ENCODE measurements at places on chromosomes 5 and 9. TPM values are rescaled to one million over a fixed set of nuclear protein-coding genes. Genes with fewer than 3 reads are reported as not detected.

GRCh38 chr9:109319017-109319625 lies 1.7 kb downstream of the EPB41L4B start:
- peak; percentile 19 for DNase-seq
- peaks cover 68% of the 10 kb centered on the region for H3K27me3 ChIP-seq
- H3K4me1 ChIP-seq = peaks cover 19% of the 10 kb centered on the region
- no peak overlapping the region for H3K27ac ChIP-seq
- H3K4me3 ChIP-seq = peak overlapping the region; percentile 76
- no peaks in the 10 kb centered on the region for H3K36me3 ChIP-seq

GRCh38 chr9:21576331-21577189 lies 94.4 kb upstream of the IFNE start:
- no peak overlapping the region for H3K27ac ChIP-seq
- no peak overlapping the region for H3K4me3 ChIP-seq
- peaks cover 3% of the 10 kb centered on the region for H3K27me3 ChIP-seq
- H3K4me1 ChIP-seq = peaks cover 6% of the 10 kb centered on the region
- no peak for DNase-seq

KLHL9 gene
- total RNA-seq = 13.1 TPM

SYK gene
- 222 TPM for total RNA-seq

DNA sequence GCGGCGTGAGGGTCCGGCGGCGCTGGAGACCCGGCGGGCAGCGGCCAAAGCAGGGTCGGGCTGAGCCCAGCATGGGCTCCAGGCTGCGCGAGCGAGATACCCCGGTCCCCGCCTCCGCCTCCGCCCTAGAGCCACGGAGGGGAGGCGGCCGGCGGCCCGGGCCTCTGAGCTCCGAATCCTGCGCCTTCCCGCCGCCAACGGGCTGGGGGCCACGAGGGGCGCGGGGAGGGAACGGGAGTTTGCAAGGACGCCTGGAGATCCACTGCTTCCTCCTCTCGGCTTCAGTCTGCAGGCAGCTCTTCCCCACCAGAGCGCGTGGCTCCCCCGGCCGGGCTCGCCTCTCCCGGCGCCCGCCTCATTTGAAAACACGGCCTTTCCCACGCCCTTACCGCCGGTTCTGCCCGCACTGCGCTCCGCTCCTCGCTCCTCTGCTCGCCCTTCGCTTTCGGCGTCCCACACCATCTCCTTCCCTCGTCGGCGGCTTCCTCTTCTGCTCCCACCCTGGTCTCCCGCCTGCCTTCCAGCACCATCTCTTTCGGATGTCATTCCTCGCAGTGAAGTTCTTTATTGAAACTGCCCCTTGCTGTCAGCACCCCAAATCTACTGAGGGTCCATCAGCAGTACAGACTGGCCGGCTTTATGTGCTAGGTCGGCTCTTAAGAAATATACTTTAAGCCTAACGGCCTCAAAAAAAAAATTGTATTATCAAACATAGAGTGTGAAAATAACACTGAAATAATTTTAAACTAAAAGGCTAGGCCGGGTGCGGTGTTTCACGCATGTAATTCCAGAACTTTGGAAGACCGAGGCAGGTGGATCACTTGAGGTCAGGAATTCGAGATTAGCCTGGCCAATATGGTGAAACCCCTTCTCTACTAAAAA lies 105.0 kb upstream of the FAM120A start:
- peaks cover 7% of the 10 kb centered on the region for H3K4me1 ChIP-seq
- no peaks in the 10 kb centered on the region for H3K36me3 ChIP-seq

GRCh38 chr5:107289030-107289714 lies 381.6 kb downstream of the EFNA5 start:
- peaks cover 13% of the 10 kb centered on the region for H3K4me1 ChIP-seq
- no peak overlapping the region for H3K27ac ChIP-seq
- no peak overlapping the region for H3K4me3 ChIP-seq
- no peak for DNase-seq
- H3K36me3 ChIP-seq = no peaks in the 10 kb centered on the region

GRCh38 chr5:169548315-169548714 lies 35.3 kb upstream of the SPDL1 start:
- H3K27me3 ChIP-seq = peaks cover 52% of the 10 kb centered on the region
- H3K36me3 ChIP-seq = no peaks in the 10 kb centered on the region
- H3K4me1 ChIP-seq = no peaks in the 10 kb centered on the region
- no peak overlapping the region for H3K4me3 ChIP-seq
- no peak for DNase-seq

- no peaks in the 10 kb centered on the region for H3K27me3 ChIP-seq
- no peak for DNase-seq
Measured at GRCh38 chr5:154437281-154437965, 8.4 kb upstream of the SAP30L start.

DNA sequence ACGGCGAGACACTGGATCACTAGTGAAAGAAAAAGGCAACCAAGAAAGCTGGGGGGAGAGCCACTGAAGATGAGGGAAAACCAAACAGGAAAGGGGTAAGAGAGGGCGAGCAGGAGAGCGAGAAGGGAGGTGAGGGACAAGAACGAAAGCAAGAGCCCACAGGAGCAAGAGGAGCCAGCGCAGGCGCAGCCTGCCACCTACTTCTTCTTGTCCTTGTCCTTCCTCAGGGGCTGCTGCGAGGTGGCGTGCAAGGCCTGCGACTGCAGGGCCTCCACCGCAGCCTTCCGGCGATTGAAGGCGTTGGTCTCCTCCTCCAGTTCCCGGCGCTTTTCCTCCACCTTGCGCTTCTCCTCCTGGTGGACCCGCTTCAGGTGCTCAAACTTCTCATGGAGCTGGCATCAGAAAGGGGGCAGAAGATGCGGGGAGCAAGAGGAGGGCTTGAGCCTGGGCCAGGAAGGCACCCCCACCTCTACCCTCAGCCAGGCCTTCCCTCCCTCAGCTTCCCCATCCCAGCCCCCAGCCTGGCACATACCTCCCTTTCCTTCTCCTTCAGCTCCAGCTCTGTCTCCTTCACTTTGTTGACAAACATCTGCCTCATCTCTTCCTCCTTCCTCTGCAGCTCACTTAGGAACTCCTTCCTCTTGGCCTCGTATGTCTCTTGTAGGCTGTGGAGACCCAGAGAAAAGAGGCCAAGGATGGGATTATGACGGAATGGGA lies 13.5 kb downstream of the CCNI2 start:
- H3K36me3 ChIP-seq = no peaks in the 10 kb centered on the region
- no peak overlapping the region for H3K4me3 ChIP-seq
- no peaks in the 10 kb centered on the region for H3K4me1 ChIP-seq
- no peak overlapping the region for H3K27ac ChIP-seq
- H3K27me3 ChIP-seq = no peaks in the 10 kb centered on the region

- H3K4me1 ChIP-seq = peaks cover 87% of the 10 kb centered on the region
- H3K27ac ChIP-seq = no peak overlapping the region
- no peaks in the 10 kb centered on the region for H3K27me3 ChIP-seq
- DNase-seq = no peak
- peaks cover 53% of the 10 kb centered on the region for H3K36me3 ChIP-seq
Measured at GRCh38 chr9:110073356-110073905, 134.5 kb downstream of the C9orf152 start.

DNA sequence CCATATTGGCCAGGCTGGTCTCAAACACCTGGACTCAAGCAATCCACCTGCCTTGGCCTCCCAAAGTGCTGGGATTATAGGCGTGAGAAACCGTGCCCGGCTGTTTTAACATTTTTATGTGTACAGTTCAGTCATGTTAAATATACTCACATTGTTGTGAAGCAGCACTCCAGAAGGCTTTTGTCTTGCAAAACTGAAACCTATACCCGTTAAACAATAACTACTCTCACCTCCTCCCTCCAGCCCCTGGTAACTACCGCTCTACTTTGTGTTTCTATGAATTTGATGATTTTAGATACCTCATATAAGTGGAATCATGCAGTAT lies 23.1 kb upstream of the SHB start:
- no peaks in the 10 kb centered on the region for H3K36me3 ChIP-seq
- H3K4me1 ChIP-seq = no peaks in the 10 kb centered on the region
- no peak overlapping the region for H3K27ac ChIP-seq
- H3K4me3 ChIP-seq = no peak overlapping the region
- peaks cover 6% of the 10 kb centered on the region for H3K27me3 ChIP-seq

- H3K27me3 ChIP-seq = no peaks in the 10 kb centered on the region
- no peaks in the 10 kb centered on the region for H3K36me3 ChIP-seq
- no peak overlapping the region for H3K27ac ChIP-seq
- no peak overlapping the region for H3K4me3 ChIP-seq
- no peaks in the 10 kb centered on the region for H3K4me1 ChIP-seq
- no peak for DNase-seq
Measured at GRCh38 chr9:23081377-23081776, 634.8 kb downstream of the DMRTA1 start.

- no peaks in the 10 kb centered on the region for H3K36me3 ChIP-seq
- H3K4me1 ChIP-seq = no peaks in the 10 kb centered on the region
- H3K27ac ChIP-seq = no peak overlapping the region
- DNase-seq = no peak
Measured at GRCh38 chr5:159792180-159792579, 124.1 kb upstream of the ADRA1B start.

GRCh38 chr5:146213210-146213826 lies 9.9 kb downstream of the RBM27 start:
- no peak overlapping the region for H3K27ac ChIP-seq
- no peak overlapping the region for H3K4me3 ChIP-seq
- DNase-seq = no peak
- peaks cover 11% of the 10 kb centered on the region for H3K36me3 ChIP-seq
- no peaks in the 10 kb centered on the region for H3K27me3 ChIP-seq

GRCh38 chr5:9474219-9475002 lies 71.5 kb downstream of the SEMA5A start:
- DNase-seq = no peak
- H3K27ac ChIP-seq = no peak overlapping the region
- no peaks in the 10 kb centered on the region for H3K4me1 ChIP-seq
- H3K36me3 ChIP-seq = no peaks in the 10 kb centered on the region
- H3K4me3 ChIP-seq = no peak overlapping the region

HACD4 gene
- 3.3 TPM for total RNA-seq

SERF1B gene
- 19.4 TPM for total RNA-seq

GRCh38 chr9:16870596-16871335 lies at the start of gene BNC2:
BNC2 (minus strand) TSS chr9:16870670; CDS start chr9:16870648, 22 bp downstream.
- no peaks in the 10 kb centered on the region for H3K36me3 ChIP-seq
- no peak within 1 kb of the TSS for H3K27ac ChIP-seq
- DNase-seq = no peak

DNA sequence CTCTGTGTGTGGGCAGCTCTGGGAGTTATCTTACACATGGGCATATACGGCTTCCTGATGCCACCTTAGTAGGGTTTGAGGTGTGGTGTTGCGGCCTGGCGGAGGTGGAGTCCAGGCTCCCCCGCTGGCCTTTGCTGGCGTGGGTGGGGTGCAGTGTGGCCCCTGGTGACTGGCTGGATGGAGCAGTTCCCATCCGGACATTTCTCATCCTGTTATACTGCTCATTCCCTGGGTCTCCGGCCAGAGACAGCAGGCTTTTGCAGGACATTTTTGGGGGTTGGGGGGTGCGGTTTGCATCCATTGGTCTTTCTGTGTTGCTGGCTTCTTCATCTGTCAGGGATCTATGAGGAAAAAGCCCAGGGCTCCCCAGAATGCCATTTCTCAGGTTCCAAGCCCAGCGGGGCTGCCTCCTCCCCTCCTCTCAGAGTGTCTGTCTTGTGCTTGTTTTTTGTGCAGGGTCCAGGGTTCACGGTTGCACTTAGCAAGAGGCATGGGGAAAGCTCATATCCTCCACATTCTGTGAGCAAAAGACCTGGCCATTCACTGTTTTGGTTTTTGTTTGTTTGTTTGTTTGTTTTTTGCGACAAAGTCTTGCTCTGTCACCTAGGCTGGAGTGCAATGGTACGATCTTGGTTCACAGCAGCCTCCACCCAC lies 22.3 kb downstream of the NDUFS6 start:
- H3K4me1 ChIP-seq = peaks cover 5% of the 10 kb centered on the region
- no peak overlapping the region for H3K27ac ChIP-seq
- no peaks in the 10 kb centered on the region for H3K27me3 ChIP-seq
- H3K36me3 ChIP-seq = peaks cover 59% of the 10 kb centered on the region
- no peak for DNase-seq

- peak within 1 kb of the TSS; percentile 66 for H3K4me3 ChIP-seq
- H3K27me3 ChIP-seq = peaks cover 2% of the 10 kb centered on the region
- peaks cover 40% of the 10 kb centered on the region for H3K4me1 ChIP-seq
- peak within 1 kb of the TSS; percentile 19 for H3K27ac ChIP-seq
Measured at GRCh38 chr9:114805670-114806525, at the start of gene TNFSF15. TNFSF15 (minus strand) TSS chr9:114806039; CDS start chr9:114806012, 27 bp downstream.

GRCh38 chr9:4894076-4894475 lies 91.0 kb upstream of the JAK2 start:
- H3K4me1 ChIP-seq = no peaks in the 10 kb centered on the region
- no peak for DNase-seq
- H3K36me3 ChIP-seq = peaks cover 13% of the 10 kb centered on the region

GRCh38 chr5:17819783-17820182 lies 185.5 kb downstream of the TAF11L14 start:
- no peak for DNase-seq
- no peak overlapping the region for H3K27ac ChIP-seq
- no peaks in the 10 kb centered on the region for H3K36me3 ChIP-seq

DNA sequence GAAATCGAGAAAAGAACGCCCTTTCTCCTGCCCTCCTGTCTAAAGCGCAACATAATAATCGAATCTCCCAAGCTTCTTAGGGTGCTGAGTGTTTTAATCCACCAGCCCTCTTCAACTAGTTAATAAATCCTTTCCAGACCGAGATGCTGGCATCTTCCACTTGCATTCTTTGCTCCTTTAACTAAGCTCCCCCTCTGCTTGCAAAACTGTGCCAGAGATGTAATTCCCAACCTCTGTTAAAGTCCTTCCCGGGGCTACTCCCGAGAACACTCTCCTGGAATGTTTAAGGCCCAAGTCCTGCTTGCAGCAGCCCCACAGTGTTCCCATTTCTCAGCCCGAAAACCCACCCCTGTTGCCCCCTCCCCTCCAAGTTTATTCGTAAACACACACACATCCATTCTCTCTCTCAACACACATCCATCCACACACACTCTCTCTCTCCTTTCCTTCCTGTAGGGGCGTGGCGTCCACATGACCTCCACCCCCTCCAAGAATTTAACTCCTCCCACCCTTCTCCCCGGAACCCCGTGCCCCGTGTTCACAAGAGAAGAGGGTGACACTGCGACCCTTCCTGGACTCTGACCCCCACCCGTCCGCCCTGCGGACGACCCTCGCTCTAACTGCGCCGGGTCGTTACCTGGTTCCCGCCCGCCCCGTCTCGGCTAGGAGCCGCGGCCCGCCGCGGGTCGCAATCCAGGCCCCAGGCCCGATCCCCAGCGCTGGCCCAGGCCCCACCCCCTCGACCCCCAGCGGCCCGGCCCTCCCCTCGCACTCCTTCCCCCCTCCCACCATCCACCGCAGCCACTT lies 7.0 kb upstream of the MGAT1 start:
- peaks cover 13% of the 10 kb centered on the region for H3K36me3 ChIP-seq
- DNase-seq = peak; percentile 90
- H3K27ac ChIP-seq = peak overlapping the region; percentile 100
- H3K4me3 ChIP-seq = peak overlapping the region; percentile 98
- H3K4me1 ChIP-seq = peaks cover 78% of the 10 kb centered on the region

TGFBI gene
- 1.3 TPM for total RNA-seq

GRCh38 chr5:7705261-7705660 lies 145.7 kb downstream of the CFAP90 start:
- no peak for DNase-seq
- no peaks in the 10 kb centered on the region for H3K27me3 ChIP-seq
- H3K27ac ChIP-seq = no peak overlapping the region

Measured in activated B cell treated with CpG ODN at 0.5 μM for 24 hours (primary cell).